ENCODE measurements at places on chromosomes 4 and X.

DNA sequence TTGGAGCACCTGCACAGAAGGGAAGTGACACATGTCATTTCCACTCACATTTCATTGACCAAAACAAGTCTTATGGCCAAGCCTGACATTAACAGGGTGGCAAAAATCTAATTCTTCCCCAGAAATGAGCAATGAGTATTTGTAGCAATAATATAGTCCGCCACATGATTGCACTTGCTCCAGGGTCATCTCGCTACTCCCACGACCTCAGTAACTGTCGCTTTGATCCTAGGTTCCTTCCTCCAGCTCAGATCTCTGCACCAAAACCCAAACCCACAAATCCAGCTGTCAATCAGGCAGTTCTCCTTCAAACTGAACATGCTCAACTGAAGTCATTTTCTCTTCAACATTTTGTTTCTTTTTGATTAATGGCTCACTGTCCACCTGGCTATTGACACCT, 25.2 kb upstream of the PTTG2 start:
- H3K27ac ChIP-seq = no peak overlapping the region
- H3K4me1 ChIP-seq = peaks cover 1% of the 10 kb centered on the region
- H3K36me3 ChIP-seq = peaks cover 25% of the 10 kb centered on the region
- no peak for DNase-seq
- H3K27me3 ChIP-seq = no peaks in the 10 kb centered on the region

- no peaks in the 10 kb centered on the region for H3K4me1 ChIP-seq
- no peaks in the 10 kb centered on the region for H3K36me3 ChIP-seq
- no peak overlapping the region for H3K4me3 ChIP-seq
- H3K27me3 ChIP-seq = peaks cover 30% of the 10 kb centered on the region
- DNase-seq = no peak
Measured at GRCh38 chr4:153038623-153039311, 102.6 kb downstream of the FHDC1 start.

DNA sequence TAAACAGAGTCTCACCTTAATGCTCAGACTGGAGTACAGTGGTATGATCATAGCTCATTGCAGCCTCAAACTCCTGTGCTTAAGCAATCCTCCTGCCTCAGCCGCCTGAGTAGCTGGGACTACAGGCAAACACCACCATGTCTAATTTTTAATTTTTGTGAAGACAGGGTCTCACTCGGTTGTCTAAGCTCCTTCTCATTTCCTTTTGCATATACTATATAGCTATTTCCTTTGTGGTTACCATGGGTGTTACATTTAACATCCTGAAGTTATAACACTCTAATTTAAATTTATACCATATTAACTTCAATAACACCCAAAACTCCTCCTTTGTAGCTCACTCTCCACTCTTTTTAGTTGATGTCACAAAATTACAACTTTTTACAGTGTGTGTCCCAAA, 114.3 kb downstream of the DCK start:
- no peak for DNase-seq
- H3K27me3 ChIP-seq = no peaks in the 10 kb centered on the region
- H3K27ac ChIP-seq = peak overlapping the region; percentile 88
- peak overlapping the region; percentile 48 for H3K4me3 ChIP-seq
- peaks cover 31% of the 10 kb centered on the region for H3K4me1 ChIP-seq

DNA sequence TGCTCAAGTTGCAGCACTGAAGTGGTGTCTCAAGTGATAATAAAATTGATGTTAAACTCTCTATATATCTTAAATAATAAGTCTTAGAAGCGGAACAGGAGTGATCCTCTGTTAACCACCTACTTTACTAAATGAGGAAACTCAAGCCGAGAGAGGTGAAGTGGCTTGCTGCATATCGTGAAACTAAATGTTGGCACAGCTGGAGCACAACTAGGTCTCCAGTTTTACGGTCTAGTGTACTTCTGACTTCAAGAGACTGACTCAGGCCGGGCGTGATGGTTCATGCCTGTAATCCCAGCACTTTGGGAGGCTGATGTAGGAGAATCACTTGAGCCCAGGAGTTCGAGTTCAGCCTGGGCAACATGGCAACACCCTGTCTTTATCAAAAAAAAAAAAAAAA, 35.5 kb upstream of the PLS3 start:
- H3K4me1 ChIP-seq = no peaks in the 10 kb centered on the region
- no peaks in the 10 kb centered on the region for H3K36me3 ChIP-seq
- no peaks in the 10 kb centered on the region for H3K27me3 ChIP-seq
- no peak overlapping the region for H3K4me3 ChIP-seq
- DNase-seq = no peak
- H3K27ac ChIP-seq = no peak overlapping the region

GRCh38 chrX:148381603-148382002, 118.8 kb upstream of the AFF2 start:
- no peaks in the 10 kb centered on the region for H3K27me3 ChIP-seq
- peaks cover 29% of the 10 kb centered on the region for H3K4me1 ChIP-seq

DNA sequence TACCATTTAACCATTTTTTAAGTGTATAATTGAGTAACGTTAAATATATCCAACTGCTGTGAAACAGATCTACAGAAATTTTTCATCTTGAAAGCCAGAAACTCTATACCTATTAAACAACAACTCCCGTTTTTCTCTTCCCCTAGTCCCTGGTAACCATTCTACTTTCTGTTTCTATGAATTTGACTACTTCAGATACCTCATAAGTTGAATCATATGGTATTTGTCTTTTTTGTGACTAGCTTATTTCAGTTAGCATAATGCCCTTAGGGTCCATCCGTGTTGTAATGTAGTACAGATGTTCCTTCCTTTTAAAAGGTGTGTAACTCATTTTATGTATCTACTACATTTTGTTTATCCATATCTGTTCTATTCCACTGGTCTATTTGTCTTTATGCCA, 48.7 kb downstream of the STAG2 start:
- H3K27me3 ChIP-seq = no peaks in the 10 kb centered on the region
- H3K27ac ChIP-seq = no peak overlapping the region
- H3K4me3 ChIP-seq = peak overlapping the region; percentile 13

- DNase-seq = peak; percentile 63
- peaks cover 2% of the 10 kb centered on the region for H3K27me3 ChIP-seq
- peak overlapping the region; percentile 86 for H3K4me3 ChIP-seq
- H3K4me1 ChIP-seq = peaks cover 19% of the 10 kb centered on the region
- H3K27ac ChIP-seq = peak overlapping the region; percentile 90
Measured at GRCh38 chrX:76428243-76429130, 977 bp downstream of the MAGEE1 start.

Measured in activated CD8-positive, alpha-beta T cell treated with anti-CD3 and anti-CD28 coated beads, Interleukin-2, amount 10 ng/mL, durations not matched to agents 7 days and 5 days (primary cell).